ENCODE measurements at places on chromosomes 2 and 18.

DNA sequence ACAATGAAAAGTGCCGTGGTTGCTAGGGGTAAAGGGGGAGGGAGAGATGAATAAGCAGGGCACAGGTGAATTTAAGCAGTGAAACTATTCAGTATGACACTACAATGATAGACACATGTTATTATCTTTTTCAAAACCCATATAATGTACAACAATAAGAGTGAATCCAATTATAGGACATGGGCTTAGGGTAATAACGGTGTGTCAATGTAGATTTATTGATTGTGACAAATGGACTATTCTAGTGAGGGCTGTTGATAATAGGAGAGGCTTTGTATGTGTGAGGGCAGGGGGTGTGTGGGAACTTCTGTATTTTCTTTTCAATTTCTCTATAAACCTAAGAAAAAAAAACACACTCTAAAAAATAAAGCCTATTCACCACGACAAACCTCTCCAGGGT lies 223.8 kb downstream of the RIT2 start:
- no peak for DNase-seq

DNA sequence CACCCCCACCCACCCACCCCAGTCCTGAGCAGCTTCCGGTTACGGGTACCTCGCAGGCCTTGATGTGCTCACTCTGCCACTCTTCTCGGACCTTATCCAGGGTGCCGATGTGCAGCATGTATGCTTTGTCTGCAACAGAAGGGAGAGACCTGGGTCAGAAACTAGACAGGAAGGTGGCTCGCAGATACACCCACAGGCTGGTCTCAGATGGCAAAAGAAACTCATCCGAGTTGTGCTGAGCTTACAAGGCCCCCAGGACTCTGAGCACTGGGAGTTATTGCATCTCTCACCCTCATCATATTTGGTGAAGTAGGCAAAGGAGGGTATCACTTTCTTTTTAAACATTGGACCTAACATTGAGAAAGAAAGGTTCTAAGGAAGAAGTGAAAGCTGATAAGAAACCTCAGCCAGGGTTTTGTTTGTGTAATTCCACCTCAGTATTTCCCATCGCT lies 30.6 kb upstream of the EPG5 start:
- DNase-seq = no peak

DNA sequence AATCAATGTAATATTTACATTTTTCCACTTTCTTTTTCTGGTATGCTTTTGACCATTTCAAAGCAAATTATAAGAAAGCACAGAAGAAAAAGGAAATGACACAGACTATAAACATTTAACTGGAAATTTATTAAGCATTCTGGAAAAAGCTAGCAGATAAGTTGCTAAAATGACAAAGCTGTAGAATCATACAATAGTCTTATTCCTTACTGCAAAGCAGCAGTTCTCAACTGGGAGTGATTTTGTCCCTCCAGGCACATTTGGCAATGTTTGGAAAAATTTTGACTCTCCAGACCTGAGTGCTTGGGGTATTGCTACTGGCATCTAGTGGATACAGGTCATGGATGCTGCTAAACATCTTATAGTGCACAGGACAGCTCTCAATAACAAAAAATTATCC lies 75.1 kb downstream of the MBD5 start:
- DNase-seq = peak; percentile 2

- DNase-seq = peak; percentile 14
These were observed 1.1 kb downstream of the CHN1 start for GRCh38 chr2:175003875-175004729.

DNA sequence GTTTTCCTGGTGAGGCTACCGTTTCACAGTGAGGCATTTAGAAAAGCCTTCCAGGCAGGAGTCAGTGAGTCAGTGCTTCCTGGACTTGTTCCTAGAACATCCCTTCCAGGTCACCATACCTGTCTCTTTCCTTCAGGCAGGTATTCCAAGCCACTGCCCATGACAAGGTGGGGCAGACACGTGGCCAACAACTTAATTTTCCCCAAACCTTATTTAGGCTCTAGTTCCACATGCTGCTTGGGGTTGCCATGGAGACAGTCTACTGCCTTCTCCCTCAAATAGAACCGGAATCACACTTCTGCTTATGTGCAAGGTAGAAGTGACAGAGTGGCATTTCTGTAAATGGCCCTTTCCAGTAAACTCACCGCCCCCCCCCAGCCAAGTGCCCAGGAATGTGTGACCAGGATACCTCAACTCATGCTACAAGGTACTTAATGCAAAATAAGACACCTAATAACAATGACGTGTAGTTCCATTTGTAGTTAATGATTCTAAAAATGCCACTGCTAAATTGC lies 258.3 kb downstream of the PRKCE start:
- no peak for DNase-seq

GRCh38 chr2:110650346-110650745 lies 27.5 kb downstream of the BUB1 start:
- DNase-seq = no peak

DNA sequence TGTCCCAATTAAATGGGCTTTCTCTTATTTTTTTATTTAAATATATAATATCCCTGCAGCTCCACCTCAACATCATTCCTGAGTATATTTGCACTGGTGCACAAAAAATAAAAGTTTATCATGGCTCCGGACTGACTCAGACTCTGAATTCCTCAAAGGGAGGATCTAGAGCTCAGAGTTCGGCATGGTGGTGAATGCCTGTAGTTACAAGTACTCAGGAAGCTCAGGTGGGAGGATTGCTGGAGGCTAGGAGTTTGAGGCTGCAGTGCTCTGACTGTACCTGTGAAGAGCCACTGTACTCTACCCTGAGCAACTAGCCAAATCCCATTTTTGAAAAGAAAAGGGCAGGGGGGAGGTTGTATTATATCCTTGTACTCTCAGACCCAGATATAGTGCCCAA lies 52.8 kb upstream of the NRXN1 start:
- DNase-seq = no peak

DNA sequence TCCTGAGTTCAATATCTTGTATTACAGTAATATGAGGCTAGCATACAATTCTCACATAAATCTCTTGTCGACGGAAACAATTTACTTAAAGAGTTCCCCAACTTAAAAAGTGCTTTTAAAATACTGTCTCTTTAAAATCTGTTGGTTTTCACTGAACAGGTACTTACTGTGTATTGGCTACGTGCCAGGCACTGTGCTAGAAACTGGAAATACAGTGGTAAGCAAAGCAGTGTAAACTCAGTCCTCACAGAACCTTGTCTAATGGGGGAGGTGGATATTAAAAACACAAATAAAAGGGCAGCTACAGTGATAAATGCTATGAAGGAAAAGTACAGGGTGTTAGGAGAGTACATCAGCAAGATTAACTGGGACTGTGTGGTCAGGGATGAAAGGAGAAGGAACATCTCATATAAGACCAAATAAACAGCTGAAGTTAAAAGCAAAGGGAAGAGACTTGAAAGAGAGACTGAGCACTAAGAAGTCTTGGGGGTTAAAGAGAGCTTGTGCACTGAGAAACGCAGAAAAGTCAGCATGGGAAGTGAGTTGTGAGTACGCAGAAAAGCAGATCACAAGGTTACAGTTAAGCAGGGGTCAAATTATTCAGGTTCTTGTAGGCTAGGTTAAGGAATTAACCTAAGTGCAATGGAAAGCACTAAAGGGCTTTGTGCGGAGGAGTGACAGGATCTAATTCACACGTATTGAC lies 52.5 kb downstream of the USP40 start:
- no peak for DNase-seq

DNA sequence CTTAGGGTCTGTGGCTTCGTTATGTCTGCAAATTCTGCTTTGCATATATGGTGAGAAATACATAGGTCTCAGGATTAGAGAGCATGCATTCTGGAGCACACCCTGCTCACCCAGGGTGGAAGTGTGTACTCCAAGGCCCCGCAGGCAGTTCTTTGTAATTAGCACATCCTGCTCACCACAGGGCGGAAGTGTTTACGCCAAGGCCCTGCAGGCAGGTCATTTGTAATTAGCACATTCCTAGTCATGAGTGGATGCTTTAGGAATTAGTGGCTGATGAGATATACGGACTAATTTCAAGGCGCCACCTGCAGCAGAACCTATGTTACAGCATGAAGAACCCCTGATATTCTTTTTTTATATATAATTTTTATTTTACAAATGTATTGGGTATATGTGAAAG lies 4.2 kb downstream of the ALLC start:
- DNase-seq = peak; percentile 31

- no peak for DNase-seq
These were observed 18.8 kb upstream of the MRPL33 start for GRCh38 chr2:27752551-27753237.

- DNase-seq = peak; percentile 44
These were observed 83.1 kb downstream of the FARSB start for GRCh38 chr2:222572751-222573174.

GRCh38 chr2:231900486-231900942 lies 25.7 kb downstream of the NPPC start:
- DNase-seq = peak; percentile 55

- DNase-seq = no peak
These were observed at the start of gene EMILIN1 for GRCh38 chr2:27078267-27079194. EMILIN1 (plus strand) TSS chr2:27078615; CDS start chr2:27079066, 451 bp downstream.

- DNase-seq = no peak
These were observed 353.6 kb upstream of the FANCL start for GRCh38 chr2:58594762-58595161.

DNA sequence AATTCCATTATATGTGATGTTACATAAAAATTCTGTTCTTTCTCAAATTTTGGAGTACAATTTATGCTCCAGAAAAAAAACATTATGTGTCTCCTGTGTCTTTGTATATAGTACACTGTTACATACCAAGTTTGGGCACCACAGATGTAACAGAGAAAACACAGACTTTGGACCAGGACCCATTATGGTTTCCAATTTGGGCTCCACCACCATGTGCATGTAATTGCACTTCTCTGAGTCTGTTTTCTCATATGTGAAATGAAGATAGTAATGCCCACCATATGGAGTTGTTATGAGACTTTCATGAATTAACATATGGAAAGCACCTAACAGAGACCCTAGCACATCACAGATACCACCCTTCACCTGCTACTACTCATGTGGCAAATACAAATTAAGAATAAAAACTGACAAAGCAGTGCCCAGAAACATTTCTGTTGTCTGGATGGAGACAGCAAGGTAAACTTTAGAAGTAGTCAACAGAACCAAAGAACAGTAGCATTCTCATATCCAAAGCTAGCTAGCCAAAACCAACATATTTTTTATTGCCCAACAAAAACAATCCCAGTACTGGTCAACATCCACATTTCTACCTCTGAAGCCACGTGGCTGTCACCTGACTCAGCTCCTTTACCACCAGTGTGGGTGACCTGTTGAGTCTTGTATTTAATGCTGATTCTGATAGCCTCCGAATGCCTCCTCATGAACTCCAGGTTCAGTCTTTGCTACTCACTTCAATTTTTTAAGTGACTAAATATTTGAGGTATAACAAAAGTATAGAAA lies 42.9 kb downstream of the ANTXR1 start:
- DNase-seq = no peak

GRCh38 chr2:160390544-160391455 lies 102.8 kb downstream of the RBMS1 start:
- DNase-seq = peak; percentile 69

GRCh38 chr2:71348302-71348701 lies 16.7 kb downstream of the ZNF638 start:
- peak; percentile 16 for DNase-seq

GRCh38 chr18:29080946-29081345 lies 904.0 kb upstream of the CDH2 start:
- no peak for DNase-seq

GRCh38 chr2:197102231-197102630 lies 175.7 kb upstream of the PGAP1 start:
- DNase-seq = no peak

DNA sequence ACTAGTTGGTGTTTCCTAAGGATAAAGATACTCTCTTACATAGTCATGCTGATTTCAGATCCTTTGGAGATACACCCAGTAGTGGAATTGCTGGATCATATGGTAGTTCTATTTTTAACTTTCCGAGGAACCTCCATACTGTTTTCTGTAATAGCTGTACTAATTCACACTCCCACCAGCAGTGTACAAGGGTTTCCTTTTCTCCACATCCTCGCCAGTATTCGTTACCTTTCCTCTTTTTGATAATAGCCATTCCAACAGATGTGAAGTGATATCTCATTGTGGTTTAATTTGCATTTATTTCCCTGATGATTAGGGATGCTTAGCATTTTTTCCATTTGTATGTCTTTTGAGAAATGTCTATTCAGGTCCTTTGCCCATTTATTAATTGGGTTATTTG lies 34.0 kb downstream of the ACTR2 start:
- no peak for DNase-seq

DNA sequence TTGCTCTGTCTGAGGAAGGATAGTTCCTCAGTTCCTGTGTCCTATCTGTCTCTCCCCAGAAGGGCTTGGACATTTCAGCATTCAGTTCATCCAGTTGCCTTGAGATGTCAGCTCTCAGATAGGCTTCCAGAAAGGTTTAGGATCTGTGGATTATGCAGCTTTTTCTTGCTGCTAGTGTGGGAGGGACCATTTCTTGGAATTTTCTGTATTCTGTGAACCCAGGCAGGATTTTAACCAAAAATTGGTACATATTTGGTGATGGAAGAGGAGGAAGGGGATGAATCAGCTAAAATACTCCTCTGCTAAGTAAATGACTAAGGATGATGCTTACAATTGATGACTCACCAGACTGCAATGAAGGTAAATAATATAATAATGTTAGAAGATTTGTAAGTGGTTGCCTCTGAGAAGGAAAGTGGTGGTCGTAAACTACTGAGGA lies 58.6 kb upstream of the DOCK10 start:
- peak; percentile 94 for DNase-seq

- peak; percentile 31 for DNase-seq
These were observed 36.0 kb downstream of the ANKRD29 start for GRCh38 chr18:23626451-23627279.

GRCh38 chr18:66662632-66663031 lies 58.7 kb upstream of the CDH19 start:
- DNase-seq = no peak

- no peak for DNase-seq
These were observed 96.8 kb downstream of the VSNL1 start for GRCh38 chr2:17637131-17637906.

GRCh38 chr2:164667566-164667965 lies 46.3 kb upstream of the GRB14 start:
- no peak for DNase-seq

DNA sequence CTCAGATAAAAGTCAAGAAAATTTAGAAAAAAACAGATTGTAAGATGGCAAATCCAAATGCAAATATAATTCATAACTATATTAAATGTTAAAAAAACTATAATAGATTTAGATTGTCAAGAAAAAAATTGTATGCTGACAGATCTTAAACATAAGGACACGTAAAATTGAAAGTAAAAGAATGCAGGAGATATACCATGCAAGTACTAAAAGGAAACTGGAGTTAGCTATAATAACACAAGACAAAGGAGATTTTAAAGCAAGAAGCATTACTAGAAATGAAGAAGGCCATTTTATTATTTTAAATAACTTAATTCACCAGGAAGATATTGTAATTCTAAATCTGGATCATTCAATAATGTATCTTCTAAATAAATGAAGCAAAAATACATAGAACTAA lies 48.3 kb downstream of the TTC21B start:
- no peak for DNase-seq

DNA sequence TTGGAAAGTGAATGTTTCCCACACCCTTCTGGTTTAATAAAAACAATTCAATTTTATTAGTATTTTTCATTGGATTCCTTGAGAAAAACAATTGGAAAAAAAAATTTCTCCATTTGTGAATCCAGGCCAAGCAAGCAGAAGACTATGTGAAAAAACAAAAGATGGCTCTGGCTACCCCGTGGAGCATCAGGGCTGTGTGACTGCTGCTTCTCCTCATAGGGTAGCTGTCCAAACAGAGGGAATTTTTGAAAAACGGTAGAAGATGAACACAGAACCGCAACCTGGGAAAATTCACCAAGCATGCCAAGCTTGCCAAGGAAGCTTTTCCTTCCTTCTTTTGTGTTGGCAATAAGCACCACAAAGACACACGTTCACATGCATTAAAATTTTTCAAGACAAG lies 71.3 kb upstream of the ACVR2A start:
- no peak for DNase-seq
